ENCODE measurements at places on chromosomes 5 and 9.

DNA sequence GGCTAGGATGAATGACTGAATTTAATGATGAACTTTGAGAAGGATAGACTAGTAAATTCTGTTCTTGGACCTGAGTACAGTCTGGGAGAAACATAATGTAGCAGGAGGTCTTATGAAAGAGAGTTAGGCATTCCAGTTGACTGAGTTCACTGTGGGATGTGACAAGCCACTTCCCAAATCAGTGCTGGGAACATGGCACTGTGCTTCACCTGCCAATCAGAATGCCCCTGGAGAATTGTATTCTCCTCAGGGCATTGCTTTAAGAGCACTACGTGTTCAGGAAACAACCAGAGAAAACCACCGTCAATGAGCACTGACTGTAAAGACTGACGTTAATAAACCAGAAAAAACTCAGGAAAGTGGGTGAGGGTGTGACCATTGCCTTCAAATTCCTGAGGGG is 1.2 kb downstream of the CCDC107 start:
- DNase-seq = no peak

GRCh38 chr9:7828334-7828733 is 28.8 kb upstream of the DMAC1 start:
- DNase-seq = no peak

DNA sequence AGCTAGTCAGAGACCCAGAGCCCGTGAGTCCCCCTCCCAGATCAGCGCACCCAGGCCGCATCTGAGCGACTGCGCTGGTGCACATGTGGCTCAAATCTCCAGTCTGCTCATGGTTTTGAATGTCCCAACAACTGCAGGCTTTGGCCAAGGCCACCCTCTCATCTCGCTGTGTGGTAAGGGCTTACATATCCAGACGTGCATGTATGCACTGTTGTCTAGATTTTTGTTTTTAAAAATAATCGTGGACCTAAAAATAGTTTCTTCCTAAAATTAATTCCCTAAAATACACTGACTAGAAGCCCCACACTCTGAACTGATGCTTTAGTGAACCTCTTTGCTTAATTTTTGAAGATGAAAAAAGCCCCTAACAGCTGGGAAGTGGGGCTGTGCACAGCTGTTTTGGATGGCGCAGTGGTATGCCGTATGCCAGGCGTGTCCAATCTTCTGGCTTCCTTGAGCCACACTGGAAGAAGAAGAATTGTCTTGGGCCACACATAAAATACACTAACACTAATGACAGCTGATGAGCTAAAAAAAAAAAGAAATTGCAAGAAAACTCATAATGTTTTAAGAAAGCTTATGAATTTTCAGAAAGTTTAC is 143.0 kb upstream of the LHFPL2 start:
- DNase-seq = no peak

GRCh38 chr5:71895546-71895945 is 176.5 kb downstream of the CARTPT start:
- DNase-seq = no peak

- no peak for DNase-seq
Observed at GRCh38 chr5:60487476-60487875, 212.5 kb downstream of the DEPDC1B start.

DNA sequence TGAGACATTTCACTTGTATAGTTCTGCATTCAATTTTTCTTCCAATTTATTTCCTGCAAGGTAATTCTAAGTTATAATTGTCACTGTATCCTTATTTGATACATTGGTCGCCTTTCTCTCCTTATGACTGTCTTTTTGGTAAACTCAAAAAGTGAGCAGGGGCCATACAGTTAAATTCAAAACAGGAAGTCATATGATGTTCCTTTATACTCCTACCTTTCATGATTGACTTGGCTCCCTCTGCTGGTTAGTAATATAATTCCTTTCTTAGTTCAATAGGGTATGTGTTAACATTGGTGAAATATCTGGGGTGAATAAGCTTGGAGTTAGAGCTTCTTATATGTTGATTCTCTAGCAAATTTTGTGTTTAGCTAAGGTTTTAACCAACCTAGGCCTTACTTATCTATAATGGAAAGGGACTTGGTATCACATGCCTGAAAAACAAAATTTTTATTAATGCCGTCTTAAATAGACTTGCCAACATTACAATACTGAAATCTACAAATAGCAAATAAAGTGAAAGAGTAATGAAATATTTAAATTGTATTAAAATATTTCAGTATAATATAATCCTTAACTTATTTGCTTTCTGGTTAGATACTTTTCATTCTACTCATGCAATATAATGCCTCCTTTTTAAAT is 6.0 kb upstream of the NIPBL start:
- DNase-seq = no peak

GRCh38 chr5:137342764-137343163 is 156.4 kb downstream of the SPOCK1 start:
- DNase-seq = no peak

DNA sequence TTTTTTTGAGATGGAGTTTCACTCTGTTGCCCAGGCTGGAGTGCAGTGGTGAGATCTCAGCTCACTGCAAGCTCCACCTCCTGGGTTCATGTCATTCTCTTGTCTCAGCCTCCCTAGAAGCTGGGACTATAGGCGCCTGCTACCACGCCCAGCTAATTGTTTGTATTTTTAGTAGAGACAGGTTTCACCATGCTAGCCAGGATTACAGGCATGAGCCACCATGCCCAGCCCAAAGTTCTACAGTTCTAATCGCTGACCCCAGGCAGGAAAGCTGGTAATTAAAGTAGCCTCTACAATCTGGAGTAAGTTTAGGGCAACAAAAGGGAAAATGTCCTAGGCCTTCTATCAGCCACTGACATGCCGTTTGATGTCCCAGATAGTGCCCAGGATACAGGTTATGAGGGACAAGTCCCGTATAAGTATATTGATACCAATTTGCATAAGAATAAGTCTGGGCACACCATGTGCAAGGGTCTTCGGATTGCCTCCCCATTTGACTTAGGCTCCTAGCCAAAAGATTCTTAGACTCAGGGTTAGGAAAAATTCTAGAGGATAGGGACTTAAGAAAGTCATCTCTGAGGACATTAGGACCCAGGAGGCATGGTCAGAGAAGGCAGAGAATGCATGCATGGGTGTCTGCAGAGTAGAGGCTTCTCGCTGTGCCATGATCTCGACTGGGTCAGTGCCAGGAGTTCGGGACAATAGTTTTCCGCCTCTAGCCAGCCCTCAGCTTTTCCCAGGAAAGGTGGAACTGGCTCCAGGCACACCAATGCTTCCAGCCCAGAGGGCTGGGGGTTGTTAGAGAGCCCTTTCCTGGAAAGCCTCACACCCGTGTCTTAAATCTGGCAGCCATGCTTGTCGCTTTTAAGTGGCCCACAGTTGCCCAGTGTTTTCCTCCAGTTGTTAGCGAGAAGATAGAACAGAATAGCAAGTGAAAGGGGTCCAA is 1111.1 kb downstream of the TAF11L14 start:
- DNase-seq = no peak
